CMK (cell line): ENCODE measurements at places on chromosomes 6 and 20.
A peak's percentile ranks its signal among the peaks of the same experiment; 100 is the strongest.

GRCh38 chr6:154805288-154805911, 72.2 kb downstream of the SCAF8 start:
- DNase-seq = no peak

DNA sequence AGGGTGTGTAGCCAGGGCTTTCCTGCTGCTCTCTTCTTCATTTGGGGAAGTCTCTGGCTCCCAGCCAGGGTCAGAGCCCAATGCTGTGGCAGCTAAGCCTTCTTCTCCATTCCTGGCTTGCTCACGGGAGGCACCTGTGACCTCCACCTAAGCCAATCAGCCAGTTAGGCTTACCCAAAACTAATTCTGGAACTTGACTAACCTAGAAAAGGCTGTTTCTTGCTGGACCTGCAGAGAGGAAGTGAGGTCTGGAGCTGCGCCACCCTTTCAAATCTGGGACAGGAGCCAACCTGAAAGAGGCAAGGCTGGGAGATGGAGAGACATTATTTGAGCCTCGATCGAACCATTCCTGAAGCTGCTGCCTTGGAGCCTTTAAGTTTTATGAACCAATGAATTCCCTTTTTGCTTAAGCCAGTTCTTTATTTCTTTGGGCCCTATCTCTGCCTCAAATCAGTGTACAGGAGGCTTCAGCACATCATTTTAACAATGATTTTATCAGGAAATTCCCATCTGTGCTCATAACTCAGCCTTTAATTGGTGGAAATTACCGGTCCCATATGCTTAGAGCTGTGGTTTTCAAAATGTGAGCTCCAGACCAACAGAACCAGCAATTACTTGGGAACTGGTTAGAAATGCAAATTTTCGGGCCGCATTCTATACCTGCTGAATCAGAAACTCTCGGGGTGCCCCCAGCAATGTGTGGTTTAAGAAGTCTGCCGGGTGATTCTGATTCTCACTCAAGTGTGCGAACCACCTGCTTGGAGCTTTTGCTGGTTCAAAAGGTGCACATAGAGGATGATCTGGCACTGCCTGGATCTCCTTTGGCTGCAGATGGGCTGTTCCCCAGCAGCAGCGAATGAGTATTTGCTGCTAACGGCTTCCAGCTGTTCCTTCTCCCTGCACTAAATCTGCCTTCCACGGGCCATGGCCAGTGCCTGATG, 97.4 kb upstream of the RNF24 start:
- no peak for DNase-seq

DNA sequence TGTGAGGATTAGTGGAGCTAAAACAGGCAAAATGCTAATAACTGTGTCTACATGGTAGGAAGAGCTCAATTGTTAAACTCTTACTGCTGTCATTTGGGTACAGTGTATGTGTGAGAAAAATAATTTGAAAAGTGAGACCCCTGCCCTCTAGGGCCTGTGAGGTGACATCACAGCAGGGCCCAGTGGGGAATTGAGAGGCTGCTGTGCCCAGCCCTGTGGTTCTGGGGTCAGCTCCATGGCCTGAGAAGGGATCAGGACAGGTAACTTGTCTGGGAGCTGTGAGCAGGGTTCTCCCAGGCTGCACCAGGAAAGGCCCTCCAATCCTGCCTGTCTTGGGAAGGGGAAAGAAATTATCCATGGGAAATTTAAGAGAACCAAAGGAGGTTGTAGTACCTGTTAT, 1.3 kb downstream of the SIRPB1 start:
- no peak for DNase-seq

- no peak for DNase-seq
Observed at GRCh38 chr6:117028256-117028655, 151.2 kb downstream of the RFX6 start.

GRCh38 chr20:77231-77630, 10.2 kb upstream of the DEFB125 start:
- DNase-seq = no peak

- no peak for DNase-seq
Observed at GRCh38 chr6:160040055-160040454, 71.2 kb downstream of the IGF2R start.

GRCh38 chr6:20873425-20874190, 339.4 kb downstream of the CDKAL1 start:
- DNase-seq = no peak

- DNase-seq = no peak
Observed at GRCh38 chr6:8462169-8462568, 26.8 kb upstream of the SLC35B3 start.

DNA sequence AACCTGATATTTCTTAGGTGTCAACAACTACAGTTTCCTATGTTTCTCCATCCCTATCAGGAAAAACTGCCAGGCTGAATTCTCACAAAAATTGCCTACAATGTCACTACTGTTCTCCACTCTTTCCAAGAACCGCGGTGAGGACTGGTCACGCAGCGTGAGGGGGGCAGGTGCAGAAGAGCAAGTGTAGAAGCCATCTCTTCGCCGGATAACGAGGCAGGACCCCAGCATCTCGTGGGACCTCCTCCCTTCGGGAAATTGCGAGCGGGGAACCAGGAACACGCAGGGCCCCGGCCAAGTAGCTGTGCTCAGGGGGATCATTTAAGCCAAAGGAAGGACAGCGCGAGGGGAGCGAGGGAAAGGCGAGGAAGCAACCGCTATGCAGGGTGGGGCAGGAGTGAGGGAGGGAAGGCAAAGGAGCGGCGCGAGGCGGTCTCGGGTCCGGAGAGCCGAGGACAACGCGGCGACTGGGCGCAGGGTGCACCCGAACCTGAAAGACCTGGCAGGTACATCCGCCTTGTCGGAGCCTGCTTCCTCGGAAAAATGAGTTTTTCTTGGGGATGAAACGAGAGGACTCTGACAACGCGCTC, 559 bp downstream of the APMAP start:
- DNase-seq = no peak

- no peak for DNase-seq
Observed at GRCh38 chr6:81326881-81327561, 425.5 kb downstream of the TENT5A start.

DNA sequence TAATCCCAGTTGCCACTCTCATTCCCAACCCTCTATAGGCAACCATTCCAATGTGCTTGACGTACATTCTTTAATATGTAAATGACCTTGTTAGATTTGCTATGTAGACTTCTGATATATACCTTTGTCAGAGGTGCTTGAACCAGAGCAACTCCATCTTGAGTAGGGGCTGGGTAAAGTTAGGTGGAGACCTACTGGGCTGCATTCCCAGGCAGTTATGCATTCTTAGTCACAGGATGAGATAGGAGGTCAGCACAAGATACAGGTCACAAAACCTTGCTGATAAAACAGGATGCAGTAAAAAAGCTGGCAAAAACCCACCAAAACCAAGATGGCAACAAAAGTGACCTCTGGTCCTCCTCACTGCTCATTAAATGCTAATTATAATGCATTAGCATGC, 8.3 kb upstream of the HM13 start:
- DNase-seq = no peak

- no peak for DNase-seq
Observed at GRCh38 chr6:26613201-26613600, 16.4 kb downstream of the ABT1 start.

DNA sequence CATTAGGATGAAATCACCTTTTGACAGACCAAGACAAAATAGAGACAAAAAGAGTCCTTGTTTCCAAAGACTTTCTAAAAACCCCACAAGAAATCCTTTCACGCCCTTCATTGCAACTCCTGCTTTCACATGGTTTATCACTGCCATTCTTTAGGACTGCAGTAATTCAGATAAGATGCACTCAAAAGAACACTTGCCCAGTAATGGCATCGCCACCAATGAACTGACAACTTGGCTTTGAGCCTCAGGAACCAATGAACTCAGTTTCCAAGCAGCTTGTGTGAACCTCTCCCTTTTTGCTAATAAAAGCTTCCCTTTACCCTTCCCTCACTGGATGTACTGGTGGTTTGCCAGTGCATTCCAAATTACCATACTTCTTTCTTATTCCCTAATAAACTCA, 21.8 kb downstream of the OSTM1 start:
- DNase-seq = no peak

DNA sequence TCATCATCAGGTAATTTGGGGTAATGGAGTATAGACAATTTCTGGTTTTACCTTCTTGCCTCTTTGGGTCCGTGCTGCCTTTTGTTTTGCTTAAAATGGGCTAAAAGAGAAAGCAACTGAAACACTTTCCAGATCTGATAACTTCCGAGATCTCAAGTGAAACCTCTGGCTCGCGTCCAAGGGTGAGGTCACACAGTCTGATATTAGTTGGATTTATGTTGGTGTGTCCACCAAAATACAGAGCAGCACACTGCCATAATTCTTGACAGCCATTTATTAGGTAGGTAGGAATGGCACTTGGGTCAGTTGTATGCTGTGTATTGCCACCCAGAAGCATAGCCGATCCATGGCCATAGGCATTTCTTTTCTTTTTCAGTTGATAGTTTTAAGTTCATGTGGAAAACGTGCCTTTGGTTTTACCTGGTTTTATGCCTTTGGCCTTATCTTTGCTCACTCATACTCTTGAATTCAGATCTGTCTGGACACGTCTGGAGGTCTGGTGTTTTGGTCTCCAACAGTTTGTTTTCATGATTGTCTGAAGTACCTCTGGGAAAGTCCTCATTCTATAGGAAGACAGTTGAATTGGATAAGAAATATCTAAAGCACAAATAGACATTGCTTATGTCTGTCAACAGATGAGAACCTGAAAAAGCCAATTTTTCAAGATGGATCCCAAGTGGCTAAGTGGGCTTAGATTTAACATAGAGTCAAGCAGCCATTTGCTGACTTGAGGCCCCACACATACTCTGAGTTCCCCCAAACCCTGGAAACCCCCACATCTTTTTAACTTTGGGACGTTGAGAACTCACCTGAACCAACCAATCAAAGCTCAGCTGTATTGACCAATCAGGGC, 320.8 kb downstream of the SOX4 start:
- no peak for DNase-seq

GRCh38 chr20:23203951-23204730, 118.0 kb upstream of the CD93 start:
- DNase-seq = no peak

GRCh38 chr20:51695574-51696303, 72.5 kb downstream of the ATP9A start:
- DNase-seq = no peak

DNA sequence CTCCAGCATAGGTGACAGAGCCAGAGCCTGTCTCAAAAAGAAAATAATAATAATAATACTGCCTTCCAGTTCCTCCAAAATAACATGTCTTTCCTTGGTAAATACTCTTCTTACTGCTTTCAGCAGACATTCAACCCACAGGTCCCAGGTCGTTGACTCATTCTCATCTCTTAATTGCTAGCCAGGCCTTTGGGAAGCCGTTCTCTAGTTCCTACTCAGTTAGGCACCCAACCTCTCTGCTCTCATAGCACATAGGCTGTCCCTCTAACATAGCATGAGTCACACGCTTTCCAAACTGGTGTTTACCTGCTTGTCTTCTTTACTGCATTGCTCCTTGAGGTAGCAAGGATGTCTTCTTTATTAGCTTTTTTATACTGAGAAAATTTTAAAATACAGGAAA, 98.8 kb downstream of the LAMA2 start:
- no peak for DNase-seq

- no peak for DNase-seq
Observed at GRCh38 chr6:41546866-41547798, 951 bp downstream of the FOXP4 start.

- DNase-seq = no peak
Observed at GRCh38 chr6:42441697-42442081, 10.0 kb downstream of the TRERF1 start.

- DNase-seq = no peak
Observed at GRCh38 chr6:156087487-156087886, 631.8 kb upstream of the NOX3 start.

- DNase-seq = no peak
Observed at GRCh38 chr20:40743141-40743775, 54.2 kb upstream of the MAFB start.

- no peak for DNase-seq
Observed at GRCh38 chr6:154605178-154605881, 94.8 kb upstream of the CNKSR3 start.

- no peak for DNase-seq
Observed at GRCh38 chr20:53901497-53902096, 168.8 kb downstream of the BCAS1 start.

- no peak for DNase-seq
Observed at GRCh38 chr6:170225852-170226417, 64.9 kb downstream of the DLL1 start.

DNA sequence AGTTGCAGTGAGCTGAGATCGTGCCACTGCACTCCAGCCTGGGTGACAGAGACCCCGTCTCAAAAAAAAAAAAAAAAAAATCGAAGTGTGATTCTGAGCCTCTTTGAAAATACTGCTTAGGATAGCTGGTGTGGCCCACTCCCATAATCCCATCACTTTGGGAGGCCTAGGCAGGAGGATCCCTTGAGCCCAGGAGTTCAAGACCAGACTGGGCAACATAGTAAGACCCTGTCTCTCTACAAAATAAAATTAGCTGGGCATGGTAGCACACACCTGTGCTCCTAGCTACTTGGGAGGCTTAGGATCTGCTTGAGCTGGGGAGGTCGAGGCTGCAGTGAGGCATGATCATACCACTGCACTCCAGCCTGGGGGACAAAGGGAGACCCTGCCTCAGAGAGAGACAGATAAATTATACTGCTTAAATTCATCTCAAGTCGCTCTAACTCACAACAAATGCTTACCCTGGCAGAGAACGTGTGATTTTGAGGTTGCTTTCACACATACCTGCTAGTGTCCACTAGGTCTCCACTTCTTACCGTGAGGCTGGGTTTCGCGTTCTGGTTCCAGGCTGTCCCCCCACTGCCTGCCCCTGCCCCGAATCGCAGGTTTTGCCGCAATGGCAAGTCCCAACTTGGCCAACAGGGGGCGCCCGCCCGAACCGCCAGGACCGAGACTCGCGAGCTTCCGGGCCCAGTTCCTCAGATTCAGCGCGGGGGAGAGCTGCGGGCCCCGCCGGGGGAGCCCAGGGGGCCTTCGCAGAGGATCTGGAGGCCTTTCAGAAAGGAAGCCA, 12.3 kb upstream of the TMC2 start:
- DNase-seq = peak; percentile 75

DNA sequence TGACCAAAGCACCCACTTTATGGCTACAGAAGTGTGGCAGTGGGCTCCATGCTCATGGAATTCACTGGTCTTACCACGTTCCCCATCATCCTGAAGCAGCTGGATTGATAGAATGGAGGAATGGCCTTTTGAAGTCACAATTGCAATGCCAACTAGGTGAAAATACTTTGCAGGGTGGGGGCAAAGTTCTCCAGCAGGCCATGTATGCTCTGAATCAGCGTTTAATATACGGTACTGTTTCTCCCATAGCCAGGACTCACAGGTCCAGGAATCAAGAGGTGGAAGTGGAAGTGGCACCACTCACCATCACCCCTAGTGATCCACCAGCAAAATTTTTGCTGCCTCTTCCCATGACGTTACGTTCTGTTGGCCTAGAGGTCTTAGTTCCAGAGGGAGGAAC, 60.5 kb upstream of the GMDS start:
- no peak for DNase-seq

- DNase-seq = no peak
Observed at GRCh38 chr20:38755324-38755910, 7.2 kb downstream of the ACTR5 start.

DNA sequence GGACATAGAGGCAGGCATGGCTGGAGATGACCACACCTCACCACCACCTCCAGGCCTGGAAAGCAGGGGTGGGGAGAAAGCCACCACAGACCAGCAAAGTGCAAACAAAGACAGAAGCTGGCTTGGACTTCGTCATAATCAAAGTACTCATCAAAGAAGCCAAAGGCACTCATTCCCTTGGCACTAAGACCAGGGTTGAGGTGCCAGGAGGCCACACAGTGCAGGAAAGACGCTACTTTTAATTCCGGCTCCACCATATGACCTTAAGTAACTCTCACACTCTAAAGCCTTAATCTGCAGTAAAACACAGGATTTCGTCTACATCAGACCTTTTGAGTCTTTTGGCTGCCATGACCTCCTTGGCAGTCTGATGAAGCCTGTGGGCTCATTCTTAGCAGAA, 123.1 kb downstream of the HIVEP2 start:
- DNase-seq = no peak
